ENCODE measurements at places on chromosomes 1 and 21. TPM values are rescaled to one million over a fixed set of nuclear protein-coding genes. Genes with fewer than 3 reads are reported as not detected.

ZRANB2 gene
- polyA plus RNA-seq = 234 TPM

SPRR3 gene
- polyA plus RNA-seq = 0.28 TPM

RAB25 gene
- 61.7 TPM for polyA plus RNA-seq

TRIM63 gene
- polyA plus RNA-seq = not detected

ZNF683 gene
- 0.21 TPM for polyA plus RNA-seq

FAM229A gene
- 5.5 TPM for polyA plus RNA-seq

C1orf226 gene
- 5.3 TPM for polyA plus RNA-seq

NPR1 gene
- 23.1 TPM for polyA plus RNA-seq

PLPPR4 gene
- polyA plus RNA-seq = 36.8 TPM

TLCD4 gene
- polyA plus RNA-seq = 12.4 TPM

ARMH1 gene
- polyA plus RNA-seq = 6.1 TPM

Data from left lung (tissue), 14 donors.